Esophagus muscularis mucosa (tissue), 4 donors: ENCODE measurements at places on chromosomes 16 and 17.

DNA sequence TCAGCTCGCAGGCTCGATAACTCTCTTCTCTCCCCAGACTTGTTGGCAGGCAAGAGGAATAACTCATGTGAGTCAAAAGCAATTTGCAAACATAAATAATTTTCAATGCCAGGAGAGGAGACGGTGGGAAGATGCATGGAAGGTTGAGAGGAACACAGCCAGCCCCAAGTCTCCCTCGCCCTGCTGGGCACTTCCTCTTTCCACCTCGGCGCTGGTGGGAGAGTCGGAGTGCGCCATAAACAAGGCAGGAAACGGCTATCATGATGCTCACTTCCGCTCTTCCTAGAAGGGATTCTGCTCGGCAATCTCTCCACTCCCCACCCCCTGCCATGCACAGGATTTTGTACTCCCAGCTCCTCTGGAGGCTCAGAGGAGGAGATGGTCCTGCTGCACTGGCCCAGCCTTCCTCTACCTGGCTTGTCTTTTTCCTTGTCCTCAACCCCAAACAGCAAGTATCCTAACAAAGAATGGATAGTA is 13.0 kb downstream of the CBX4 start:
- H3K27ac ChIP-seq = no peak overlapping the region
- H3K4me3 ChIP-seq = no peak overlapping the region
- no peaks in the 10 kb centered on the region for H3K36me3 ChIP-seq
- peaks cover 34% of the 10 kb centered on the region for H3K4me1 ChIP-seq
- DNase-seq = no peak

- H3K27me3 ChIP-seq = peaks cover 42% of the 10 kb centered on the region
- no peaks in the 10 kb centered on the region for H3K36me3 ChIP-seq
- no peak for DNase-seq
- H3K4me1 ChIP-seq = no peaks in the 10 kb centered on the region
- no peak overlapping the region for H3K4me3 ChIP-seq
Observed at GRCh38 chr16:54208237-54208636, 78.3 kb downstream of the IRX3 start.

- peaks cover 80% of the 10 kb centered on the region for H3K4me1 ChIP-seq
- peak overlapping the region; percentile 72 for H3K27ac ChIP-seq
- no peaks in the 10 kb centered on the region for H3K36me3 ChIP-seq
- no peaks in the 10 kb centered on the region for H3K27me3 ChIP-seq
- no peak for DNase-seq
Observed at GRCh38 chr17:45301674-45302073, 15.1 kb downstream of the MAP3K14 start.

DNA sequence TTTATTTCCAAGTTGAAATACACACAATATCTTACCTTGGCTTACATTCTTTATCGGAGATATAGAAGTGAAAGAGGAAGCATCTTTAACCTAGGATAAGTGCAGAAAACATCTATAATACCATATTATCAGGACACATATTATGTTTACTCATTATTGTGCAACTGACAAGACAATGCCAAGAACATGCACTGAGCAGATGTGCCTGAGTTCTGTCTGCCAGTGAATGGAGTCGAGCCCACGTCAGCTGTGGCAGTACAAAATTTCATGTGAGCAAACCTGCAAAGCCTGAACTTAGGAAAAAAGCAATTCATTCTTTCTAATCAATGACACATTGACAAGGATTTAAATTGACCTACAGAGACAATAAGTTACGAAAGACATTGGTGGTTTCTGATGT is 154.4 kb downstream of the AXIN2 start:
- no peaks in the 10 kb centered on the region for H3K36me3 ChIP-seq
- H3K4me1 ChIP-seq = no peaks in the 10 kb centered on the region
- no peaks in the 10 kb centered on the region for H3K27me3 ChIP-seq
- no peak for DNase-seq
- no peak overlapping the region for H3K4me3 ChIP-seq

- no peaks in the 10 kb centered on the region for H3K27me3 ChIP-seq
- no peak for DNase-seq
- no peak overlapping the region for H3K27ac ChIP-seq
- no peak overlapping the region for H3K4me3 ChIP-seq
Observed at GRCh38 chr16:66409156-66409555, 17.9 kb upstream of the BEAN1 start.

- no peaks in the 10 kb centered on the region for H3K27me3 ChIP-seq
- DNase-seq = peak; percentile 62
- H3K4me1 ChIP-seq = no peaks in the 10 kb centered on the region
- no peak overlapping the region for H3K27ac ChIP-seq
- no peaks in the 10 kb centered on the region for H3K36me3 ChIP-seq
Observed at GRCh38 chr16:77409311-77409710, 25.5 kb downstream of the ADAMTS18 start.

DNA sequence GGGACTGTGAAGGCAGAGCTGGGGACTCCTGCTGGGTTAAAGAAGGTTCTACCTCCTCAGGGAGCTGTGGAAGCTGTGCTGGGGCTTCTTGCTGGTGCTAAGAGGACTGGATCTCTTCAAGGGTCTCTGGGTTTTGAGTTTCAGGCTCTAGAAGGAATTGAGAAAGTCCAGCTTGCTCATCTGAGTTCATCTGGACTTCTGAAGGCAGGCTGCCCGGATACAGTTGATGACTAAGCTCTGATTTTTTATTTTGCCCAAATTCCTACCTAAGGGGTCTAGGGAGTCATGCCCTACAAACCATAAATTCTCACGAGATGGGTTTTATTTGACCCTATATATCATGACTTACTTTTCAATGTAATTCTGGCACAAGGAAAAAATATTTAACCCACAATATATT is 46.8 kb upstream of the TMEM97 start:
- H3K4me3 ChIP-seq = no peak overlapping the region
- no peaks in the 10 kb centered on the region for H3K27me3 ChIP-seq
- no peaks in the 10 kb centered on the region for H3K4me1 ChIP-seq
- no peak overlapping the region for H3K27ac ChIP-seq
- no peak for DNase-seq

- H3K4me3 ChIP-seq = peak overlapping the region; percentile 86
- no peak for DNase-seq
- H3K4me1 ChIP-seq = peaks cover 20% of the 10 kb centered on the region
- peak overlapping the region; percentile 96 for H3K27ac ChIP-seq
- H3K27me3 ChIP-seq = no peaks in the 10 kb centered on the region
Observed at GRCh38 chr16:2913603-2914002, 1.9 kb downstream of the FLYWCH1 start.

DNA sequence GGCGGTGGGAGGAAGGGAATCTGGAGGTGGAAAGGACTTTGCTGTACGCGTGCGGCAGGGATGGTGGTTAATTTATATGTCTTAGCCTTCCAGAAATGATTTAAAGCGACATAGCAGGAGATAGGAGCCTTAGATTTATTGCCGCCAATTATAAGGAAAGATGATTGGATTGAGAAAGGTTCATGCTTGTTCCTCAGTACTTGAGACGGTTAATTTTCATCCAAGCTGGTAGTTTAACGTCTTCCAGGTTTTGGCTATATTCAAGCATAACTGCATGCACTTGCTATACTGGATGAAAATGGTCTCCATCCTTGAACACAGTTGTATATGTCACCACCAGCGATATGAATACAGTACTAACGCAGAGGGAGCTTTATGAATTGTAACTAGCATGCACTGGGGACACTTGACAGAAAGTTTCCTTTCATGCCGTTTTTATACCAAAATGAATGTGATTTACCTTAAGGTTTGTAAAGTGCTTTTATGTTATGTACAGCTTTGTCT is 610 bp upstream of the PEX12 start:
- no peak for DNase-seq
- H3K27ac ChIP-seq = peak overlapping the region; percentile 86
- H3K36me3 ChIP-seq = peaks cover 17% of the 10 kb centered on the region
- H3K27me3 ChIP-seq = no peaks in the 10 kb centered on the region

GRCh38 chr17:32460054-32460453 is 15.7 kb downstream of the PSMD11 start:
- H3K4me3 ChIP-seq = no peak overlapping the region
- H3K4me1 ChIP-seq = no peaks in the 10 kb centered on the region
- no peak overlapping the region for H3K27ac ChIP-seq
- no peaks in the 10 kb centered on the region for H3K27me3 ChIP-seq
- peaks cover 79% of the 10 kb centered on the region for H3K36me3 ChIP-seq

GRCh38 chr16:57576429-57576870 is 34.0 kb downstream of the ADGRG5 start:
- H3K4me1 ChIP-seq = no peaks in the 10 kb centered on the region
- DNase-seq = peak; percentile 95
- H3K27me3 ChIP-seq = peaks cover 49% of the 10 kb centered on the region
- no peak overlapping the region for H3K4me3 ChIP-seq
- H3K36me3 ChIP-seq = no peaks in the 10 kb centered on the region

GRCh38 chr16:77469634-77470033 is 34.8 kb upstream of the ADAMTS18 start:
- H3K27me3 ChIP-seq = no peaks in the 10 kb centered on the region
- no peak for DNase-seq
- H3K4me3 ChIP-seq = no peak overlapping the region
- no peaks in the 10 kb centered on the region for H3K36me3 ChIP-seq
- H3K27ac ChIP-seq = no peak overlapping the region
- no peaks in the 10 kb centered on the region for H3K4me1 ChIP-seq

DNA sequence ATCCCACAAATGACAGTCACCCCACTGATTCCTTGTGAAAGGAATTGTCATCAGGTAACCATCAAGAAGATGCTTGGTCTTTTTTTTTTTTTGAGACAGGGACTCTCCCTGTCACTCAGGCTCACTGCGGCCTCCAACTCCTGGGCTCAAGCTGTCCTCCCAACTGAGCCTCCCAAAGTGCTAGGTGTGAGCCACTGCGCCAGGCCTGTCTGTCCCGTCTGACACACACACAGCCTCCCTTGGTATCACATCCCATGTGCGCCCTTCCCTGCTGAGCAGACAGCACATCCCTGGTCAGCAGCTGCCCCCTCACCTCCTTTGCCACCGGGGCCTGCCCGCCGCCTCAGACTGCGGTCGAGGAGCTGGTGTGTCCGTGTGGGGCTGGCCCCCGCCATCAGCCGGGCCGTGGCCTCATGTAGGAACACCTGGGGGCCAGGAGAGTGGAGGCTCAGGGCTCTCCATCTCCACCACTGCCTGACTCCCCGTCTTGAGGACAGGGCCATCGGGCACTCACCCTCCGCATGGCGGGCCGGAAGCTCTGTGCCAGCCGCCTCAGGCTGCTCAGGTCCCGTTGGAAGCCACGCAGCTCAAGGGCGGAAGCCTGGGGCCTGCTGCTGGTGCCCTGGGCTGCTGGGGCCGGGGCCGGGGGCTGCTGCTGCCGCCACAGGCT is 23.6 kb downstream of the SREBF1 start:
- H3K4me3 ChIP-seq = no peak overlapping the region
- no peaks in the 10 kb centered on the region for H3K27me3 ChIP-seq

GRCh38 chr16:63690961-63691360 is 1430.9 kb downstream of the CDH11 start:
- H3K4me3 ChIP-seq = no peak overlapping the region
- no peaks in the 10 kb centered on the region for H3K4me1 ChIP-seq
- H3K27me3 ChIP-seq = no peaks in the 10 kb centered on the region
- no peak for DNase-seq
- H3K36me3 ChIP-seq = no peaks in the 10 kb centered on the region
- no peak overlapping the region for H3K27ac ChIP-seq

GRCh38 chr17:68161644-68162428 is 86.0 kb upstream of the AMZ2 start:
- no peak overlapping the region for H3K4me3 ChIP-seq
- no peaks in the 10 kb centered on the region for H3K27me3 ChIP-seq
- H3K4me1 ChIP-seq = no peaks in the 10 kb centered on the region
- DNase-seq = no peak
- H3K27ac ChIP-seq = peak overlapping the region; percentile 74

DNA sequence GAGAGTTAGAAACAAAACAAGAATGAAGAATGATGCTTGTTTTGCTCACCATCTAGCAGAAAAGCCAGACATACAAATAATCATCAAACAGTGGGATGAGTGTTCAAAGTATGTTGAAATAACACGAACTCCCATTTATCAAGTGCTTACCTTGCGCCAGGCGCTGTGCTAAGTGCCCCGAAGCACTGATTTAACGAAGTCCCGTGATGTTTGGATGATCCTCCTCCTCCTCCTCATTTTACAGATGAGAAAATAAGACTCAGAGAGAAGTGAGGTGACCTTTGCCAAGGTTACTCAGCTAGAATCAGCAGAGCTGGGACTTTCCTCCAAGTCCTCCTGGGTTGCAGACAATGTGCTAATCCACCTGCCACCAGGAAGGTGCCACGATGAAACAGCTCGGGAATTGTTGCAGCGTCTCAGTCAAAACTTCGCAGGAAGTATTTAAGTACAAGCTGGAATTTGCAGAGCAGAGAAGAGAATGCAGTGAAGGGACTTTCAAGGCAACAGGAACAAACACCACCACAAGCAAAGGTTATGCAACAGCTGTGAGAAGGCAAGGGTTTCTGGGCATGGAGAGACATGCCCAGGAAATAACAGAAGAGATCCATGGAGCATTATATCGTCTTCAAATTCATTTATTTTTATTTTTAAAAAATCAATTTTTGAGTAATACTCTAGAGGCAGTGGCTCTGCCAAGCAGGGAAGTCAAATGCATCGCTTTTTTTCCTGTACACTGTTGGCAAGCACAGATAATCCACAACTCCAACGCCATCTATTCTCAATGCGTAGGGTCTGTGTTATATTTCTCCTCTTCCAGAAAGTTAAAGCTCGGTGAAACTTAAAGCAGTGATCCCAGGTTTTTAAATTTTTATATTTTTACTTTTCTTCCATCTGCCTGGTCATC is 11.1 kb downstream of the PRCD start:
- H3K36me3 ChIP-seq = no peaks in the 10 kb centered on the region
- peaks cover 14% of the 10 kb centered on the region for H3K4me1 ChIP-seq
- no peak for DNase-seq
- no peak overlapping the region for H3K27ac ChIP-seq

DNA sequence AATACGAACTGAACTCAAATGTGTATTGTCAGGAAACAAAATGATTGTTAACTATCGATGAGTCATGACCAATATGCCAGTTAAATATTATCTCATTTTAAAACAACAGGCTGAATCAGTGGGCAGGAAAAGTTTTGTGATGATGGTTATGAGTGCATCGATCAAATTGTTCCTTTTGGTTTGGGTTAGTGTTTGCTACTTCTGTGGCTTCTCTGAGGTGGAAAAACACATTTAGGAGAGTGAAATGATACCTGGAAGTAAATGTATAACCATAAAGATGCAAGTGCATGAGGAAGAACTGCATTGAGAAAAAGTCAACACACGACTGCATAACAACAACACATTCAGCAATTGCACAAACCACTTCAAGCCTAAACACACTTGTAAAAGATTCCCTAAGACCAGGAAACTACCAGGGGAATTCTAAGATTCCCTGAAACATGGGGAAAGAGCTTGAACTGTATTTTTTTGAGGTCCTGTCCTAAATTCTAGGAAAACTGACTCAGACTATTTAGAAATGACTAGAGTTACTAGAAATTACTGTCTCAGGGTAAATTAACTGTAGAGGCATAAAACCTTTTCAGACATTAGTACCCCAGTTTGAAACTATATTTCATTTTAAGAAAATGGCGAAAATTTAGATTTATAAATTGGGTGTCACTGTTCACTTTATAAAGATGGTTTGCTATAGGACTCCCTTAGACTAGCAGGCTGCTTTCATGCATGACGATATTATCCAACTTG is 44.8 kb downstream of the CDYL2 start:
- no peaks in the 10 kb centered on the region for H3K36me3 ChIP-seq
- no peak for DNase-seq
- no peaks in the 10 kb centered on the region for H3K4me1 ChIP-seq
- no peak overlapping the region for H3K4me3 ChIP-seq

GRCh38 chr17:34456121-34456520 is 93.1 kb upstream of the CCL1 start:
- no peak overlapping the region for H3K4me3 ChIP-seq
- peaks cover 61% of the 10 kb centered on the region for H3K27me3 ChIP-seq
- no peak overlapping the region for H3K27ac ChIP-seq
